ENCODE measurements at places on chromosomes 4 and X.

DNA sequence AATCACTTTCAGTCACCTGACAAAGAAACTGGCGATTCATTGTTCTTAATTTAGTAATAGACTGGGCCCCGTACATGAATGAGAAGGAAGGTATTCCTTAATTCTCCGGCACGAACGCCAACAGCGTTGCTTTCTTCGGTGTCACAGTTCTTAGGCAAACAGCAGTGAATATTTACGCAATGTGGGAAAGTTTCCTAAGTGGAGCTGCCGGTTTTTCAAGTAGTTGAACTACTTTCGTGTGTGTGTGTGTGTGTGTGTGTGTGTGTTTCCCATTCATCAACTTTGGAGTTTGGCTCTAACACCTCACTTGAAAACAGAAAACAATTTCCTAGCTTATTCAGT lies 651 bp downstream of the NXT2 start:
- no peak for DNase-seq

GRCh38 chr4:75841641-75842520 lies 60.4 kb downstream of the PPEF2 start:
- DNase-seq = no peak

GRCh38 chrX:37685381-37686359 lies at the start of gene XK:
TSS of gene XK (plus strand) at chrX:37685791. CDS start at chrX:37685962, 171 bp downstream.
- peak; percentile 31 for DNase-seq

DNA sequence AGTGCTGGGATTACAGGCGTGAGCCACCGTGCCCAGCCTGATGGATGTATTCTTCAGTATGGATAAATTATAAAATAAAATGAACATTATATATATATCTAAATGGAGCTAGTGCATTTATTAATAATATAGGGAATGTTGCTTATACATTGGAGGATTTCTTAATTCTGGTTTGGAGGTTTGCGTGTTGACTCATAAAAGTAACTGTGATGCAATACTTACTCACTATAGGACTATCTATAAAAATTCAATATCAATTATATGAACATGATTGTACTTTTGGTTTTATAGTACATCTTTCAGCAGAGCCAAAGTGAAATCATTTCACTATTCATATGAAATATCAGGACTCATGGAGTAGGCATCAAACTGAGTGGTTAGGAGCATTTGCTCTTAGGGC lies 3.2 kb upstream of the AREG start:
- DNase-seq = no peak

DNA sequence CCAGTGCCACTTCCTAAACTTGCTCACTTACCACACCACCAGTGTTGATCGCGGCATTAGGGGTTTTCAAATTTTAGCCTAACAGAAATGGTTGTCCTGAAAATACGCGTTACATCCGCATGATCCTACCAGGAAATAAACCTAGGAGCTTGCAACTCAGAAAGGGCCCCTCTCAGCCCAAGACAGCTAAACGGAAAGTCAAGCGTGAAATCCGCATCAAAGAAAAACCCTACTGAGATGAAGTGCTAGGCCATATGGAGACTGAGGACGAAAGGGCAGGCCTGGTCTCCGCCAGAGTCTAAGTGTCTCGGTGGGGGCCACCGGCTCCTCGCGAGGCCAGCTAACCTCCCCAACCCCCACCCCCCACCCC lies 626 bp downstream of the YTHDC1 start:
- DNase-seq = no peak

DNA sequence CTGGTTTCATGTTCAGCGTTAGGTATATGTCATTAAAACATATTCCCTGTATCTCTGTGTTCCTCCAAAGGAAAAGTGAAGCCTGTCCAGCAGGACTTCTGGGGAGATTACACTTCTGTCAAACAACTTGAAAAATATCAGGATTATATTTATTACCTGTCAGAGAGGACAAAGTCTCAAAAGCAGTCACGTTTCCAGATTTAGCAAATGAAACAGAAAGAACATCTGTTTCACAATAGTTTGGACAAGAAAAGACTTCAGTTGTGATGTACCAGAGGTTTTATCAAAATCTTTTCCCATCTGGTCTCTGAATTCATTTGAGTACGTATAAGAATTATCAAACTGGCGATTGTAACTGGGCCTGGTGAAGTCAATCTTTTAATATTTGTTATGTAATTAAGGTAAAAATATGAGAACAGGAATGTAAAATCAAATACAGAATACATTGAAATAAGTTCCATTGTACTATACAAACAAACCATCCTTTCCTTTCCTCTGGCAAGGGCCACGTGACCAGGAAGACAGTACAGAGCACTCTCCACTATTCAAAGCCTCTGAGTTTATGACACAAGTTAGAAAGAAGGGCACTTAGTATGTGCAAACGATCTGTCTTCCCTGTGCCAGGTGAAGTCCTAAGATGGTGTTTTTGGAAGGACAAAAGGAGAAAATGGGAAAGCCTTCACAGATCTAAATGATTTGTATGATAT lies 3.2 kb downstream of the CASP3 start:
- DNase-seq = no peak

DNA sequence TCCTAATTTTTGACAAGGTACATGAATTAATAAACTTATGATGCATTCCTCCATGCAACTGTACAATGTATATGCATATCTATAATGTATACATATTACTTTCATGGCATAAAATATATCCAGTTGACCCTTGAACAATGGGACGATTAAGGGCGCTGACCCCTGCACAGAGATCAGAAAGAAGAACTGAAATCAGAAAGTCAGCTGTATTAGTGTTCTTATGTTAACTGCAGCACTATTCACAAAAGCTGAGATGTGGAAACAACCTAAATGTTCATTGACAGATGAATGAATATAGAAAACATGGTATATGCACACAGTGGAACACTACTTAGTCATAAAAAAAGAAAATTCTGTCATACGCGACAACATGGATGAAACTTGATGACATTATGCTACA lies 457.1 kb downstream of the GBA3 start:
- DNase-seq = no peak

DNA sequence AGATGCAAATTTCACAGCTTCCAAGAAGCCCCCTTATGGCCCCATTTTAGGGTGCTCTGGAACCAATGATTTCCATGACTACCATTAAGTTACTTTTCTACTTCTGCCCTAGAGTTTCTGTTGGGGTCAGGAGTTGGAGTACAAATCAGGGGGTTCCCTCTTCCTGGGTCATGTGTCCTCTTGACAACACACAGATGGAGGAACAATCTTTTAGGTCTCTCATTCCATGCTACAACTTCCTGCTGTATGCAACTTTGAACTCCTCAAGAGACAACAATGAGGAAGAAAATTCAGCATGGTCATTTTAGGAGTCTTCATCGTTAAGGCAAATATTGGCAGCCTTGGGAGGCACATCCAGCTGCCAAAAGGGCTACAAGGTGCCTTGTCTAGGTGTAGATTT lies 79.7 kb downstream of the SEL1L3 start:
- DNase-seq = no peak

DNA sequence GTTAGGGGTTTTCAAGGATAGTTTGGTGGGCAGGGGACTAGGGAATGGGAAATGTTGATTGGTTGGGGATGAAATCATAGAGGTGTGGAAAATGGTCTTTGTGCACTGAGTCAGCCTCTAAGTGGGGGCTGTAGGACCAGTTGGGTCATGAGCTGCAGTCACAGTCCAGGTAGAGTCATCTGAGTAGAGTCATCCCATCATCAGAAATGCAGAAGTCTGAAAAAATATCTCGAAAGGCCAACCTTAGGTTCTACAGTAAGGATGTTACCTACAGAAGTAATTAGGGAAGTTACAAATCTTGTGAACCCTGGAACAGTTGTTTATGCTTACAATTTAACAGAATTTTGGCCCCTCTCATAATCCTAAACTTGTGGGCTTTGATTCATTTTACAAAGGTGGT lies 63.4 kb upstream of the AP1S2 start:
- DNase-seq = no peak

DNA sequence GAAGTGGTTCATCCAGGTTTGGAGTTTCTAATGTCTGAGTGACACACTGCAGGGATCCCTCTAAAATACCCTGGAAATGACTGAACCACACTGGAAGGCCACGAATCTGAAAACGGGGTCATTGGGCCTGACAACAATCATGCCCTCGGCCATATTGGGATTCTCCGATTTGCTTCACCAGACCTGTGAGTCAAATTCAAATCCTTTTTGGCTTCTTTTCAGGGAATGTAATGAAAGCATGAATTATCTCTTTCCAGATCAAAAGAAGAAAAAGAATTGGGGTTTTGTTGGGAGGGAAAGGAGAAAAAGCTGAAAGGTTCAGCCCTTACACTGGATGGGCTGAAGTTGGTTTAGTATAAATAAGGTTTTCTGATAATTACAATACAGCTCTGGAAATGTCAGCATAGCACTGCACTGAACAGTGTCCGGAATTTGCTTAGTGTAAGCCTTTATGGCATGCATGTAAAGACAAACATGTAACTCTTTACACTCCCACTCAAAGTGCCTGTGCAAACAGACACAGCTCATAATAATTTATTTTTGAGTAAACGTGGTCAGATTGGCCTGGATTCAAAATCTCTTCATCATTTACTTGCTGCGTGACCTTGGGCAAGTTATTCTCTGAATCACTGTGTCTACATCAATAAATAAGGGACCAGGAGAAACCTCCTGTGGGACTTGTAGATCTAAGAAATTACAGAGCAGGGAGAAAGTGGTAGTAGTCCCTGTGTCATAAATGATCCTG lies 21.4 kb downstream of the CT47C1 start:
- DNase-seq = no peak

GRCh38 chr4:101286663-101287062 lies 60.7 kb downstream of the PPP3CA start:
- no peak for DNase-seq

DNA sequence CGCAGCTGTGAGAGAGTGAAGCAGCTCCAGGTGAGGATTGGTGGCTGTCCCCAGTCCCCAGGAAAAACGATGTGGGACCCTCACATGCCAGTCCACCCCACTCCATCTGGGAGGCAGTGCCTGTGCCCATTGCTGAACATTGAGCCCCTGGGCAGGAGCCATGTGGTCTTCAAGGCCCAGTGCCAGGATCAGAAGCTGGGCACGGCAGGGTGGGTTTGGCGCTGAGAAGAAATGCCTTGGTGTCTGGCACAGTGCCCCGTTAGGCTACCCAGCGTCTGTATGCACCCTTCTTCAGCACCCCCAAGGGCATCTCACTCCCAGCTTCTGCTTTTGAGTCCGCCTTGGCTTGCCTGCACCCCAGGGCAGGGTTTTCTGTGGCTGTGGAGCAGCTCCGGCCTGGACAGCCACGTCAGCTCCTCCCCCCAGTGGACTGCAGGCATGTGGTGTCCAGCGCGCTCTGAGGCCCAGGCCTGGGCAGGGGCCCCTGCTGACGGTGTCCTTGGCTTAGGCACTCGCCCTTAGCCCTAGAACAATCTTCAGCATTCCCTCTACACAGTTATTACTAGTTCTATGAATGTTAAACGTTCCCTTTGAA lies 28.6 kb downstream of the RGS12 start:
- DNase-seq = no peak

DNA sequence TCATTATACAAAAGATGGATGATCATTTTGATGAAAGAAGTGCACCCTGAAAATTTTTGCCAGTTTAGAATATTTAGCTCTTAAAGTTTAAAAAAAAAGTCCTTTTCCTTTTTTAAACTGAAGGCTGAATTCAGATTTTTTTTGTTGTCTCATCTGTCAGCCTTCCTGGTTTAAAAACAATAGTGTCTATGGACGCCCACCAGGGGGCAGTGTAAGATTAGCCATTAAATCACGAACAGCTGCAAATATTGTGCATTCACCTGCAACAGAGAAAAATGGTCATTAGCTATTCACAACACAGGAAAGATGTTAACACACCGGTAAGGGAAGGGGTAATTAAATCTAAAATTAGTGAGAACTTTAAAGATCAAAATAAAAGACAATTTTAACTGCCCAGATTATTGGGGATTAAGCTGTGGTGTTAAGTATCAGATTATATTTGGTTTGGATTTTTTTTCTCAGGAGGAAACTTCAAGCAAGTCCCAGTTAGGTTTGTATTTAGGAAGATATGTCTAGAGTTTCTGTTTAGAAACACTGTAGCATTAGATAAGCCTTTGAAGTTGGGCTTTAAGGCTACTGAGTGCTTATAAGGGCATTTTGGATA lies 4.4 kb upstream of the CXorf38 start:
- DNase-seq = peak; percentile 64

- DNase-seq = no peak
Observed at GRCh38 chrX:133511041-133511440, 95.8 kb upstream of the GPC4 start.

DNA sequence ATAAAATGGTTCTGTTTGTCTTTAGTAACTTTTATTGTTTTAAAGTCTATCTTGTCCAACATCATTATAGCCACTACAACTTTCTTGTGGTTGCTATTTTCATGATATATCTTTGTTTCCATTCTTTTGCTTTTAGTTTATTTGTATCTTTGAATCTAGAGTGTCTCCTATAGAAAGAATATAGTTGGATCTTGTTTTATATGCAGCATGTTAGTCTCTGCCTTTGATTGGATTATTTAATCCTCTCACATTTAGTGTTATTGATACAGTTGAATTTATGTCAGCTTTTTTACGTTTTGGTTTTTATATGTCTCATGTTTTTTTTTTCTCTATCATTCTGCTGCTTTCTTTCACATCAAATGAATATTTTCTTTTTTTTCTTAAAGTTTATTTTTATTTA lies 98.1 kb downstream of the VSIG4 start:
- no peak for DNase-seq

DNA sequence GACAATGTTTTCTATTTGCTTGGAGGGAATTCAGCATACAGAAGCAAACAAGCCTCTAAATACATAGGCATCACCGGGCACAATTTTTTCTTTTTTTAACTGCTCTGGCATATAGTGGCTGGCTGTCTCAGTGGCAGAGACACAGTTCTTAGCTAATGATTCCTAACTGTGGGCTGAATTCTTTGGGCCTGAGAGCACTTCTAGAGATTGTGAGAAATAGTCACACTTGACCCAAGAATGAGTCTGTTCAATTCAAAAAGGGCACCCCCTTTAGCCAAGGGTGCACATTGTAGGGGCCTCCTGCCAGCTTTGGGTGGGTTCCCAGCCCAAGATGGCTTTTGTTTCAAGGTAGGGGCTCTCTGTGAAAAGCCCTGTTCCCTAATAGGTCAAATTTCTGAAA lies 345.7 kb downstream of the ARHGAP10 start:
- no peak for DNase-seq

GRCh38 chr4:122041312-122041711 lies 89.5 kb upstream of the TRPC3 start:
- DNase-seq = no peak

DNA sequence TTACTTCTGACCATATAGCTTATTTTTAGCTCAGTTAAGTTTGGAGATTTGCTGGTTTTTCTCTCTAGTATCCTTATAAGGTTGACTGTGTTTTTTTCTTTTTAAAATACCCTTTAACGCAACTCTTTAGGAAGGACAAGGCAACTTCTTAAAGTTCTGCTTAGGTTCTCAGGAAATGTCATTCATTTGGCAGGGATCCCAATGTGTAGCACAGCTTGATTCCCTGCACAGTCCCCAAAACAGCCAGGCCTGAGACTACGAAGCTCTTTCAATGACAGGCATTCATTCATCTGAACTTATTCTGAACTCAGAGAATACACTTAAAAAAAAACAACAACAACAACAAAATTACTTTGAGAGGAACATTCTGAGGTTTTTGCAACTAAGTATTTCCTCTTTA lies 1765.8 kb downstream of the PCDH7 start:
- no peak for DNase-seq

GRCh38 chrX:57121816-57122215 lies 468 bp upstream of the SPIN2B start:
- DNase-seq = no peak

Measured in activated naive CD4-positive, alpha-beta T cell treated with anti-CD3 and anti-CD28 coated beads, Interleukin-2, amount 50 U/mL, for 16 hours (primary cell).